ENCODE measurements at places on chromosomes 2 and 18.

DNA sequence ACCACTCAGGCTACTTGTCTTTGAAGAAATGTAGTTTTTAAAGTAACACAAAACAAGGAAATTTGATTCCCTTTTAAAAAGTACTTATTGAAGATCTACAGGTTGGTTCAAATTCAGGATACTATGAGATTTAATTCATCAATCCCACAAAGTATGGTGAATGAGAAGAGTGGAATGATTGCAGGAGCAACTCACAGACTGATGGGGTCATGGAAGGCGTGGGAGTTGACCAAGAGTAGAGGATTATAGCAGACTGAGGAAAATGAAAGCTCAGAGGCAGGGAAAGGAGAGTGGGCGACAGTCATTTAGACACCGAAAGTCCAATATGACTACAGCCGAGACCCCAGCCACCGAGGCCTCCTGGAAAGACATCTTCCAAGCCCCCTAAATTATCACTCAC, 12.5 kb upstream of the DAPL1 start:
- DNase-seq: no peak

DNA sequence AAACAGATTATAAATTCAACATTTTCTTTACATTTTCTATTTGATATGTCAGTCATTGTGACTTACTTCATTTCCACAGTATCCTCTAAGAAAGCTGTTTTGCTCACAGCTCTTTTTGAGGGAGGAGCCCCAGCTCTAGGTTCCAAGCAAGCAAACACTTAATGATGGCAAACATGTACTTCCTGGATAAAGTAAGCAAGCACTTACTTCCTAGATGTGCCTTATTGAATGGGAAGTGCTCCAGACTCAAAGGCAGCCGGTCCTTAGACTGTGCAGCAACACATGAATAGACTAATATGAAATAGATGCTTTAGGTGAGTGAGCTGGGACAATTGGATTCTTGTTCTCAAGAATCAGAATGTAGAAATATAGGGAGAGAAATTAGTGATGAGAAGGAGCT, 2149.8 kb upstream of the PIK3C3 start:
- DNase-seq: no peak

- DNase-seq: no peak
Measured at GRCh38 chr18:27546991-27547390, 361.9 kb upstream of the CHST9 start.

DNA sequence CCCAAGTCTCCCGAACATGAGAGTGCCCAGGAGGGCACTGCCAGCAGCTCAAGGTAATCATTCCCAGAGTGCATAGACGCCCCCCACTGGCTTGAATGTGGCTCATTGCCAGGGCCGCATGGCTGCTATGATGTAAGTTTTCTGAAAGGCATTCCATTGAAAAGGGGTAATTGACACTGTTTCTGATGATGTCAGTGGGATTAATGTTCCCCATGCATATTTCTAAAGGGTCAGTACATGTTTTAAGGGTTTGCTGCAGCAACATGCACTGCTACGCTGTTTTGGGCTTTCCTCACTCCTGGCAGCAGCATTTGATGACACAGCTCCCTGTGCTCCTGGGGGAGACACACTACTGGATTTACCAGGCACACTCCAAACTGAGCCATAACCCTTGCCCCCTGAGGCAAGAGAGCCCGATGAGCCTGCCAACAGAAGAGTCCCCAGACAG, 36.7 kb downstream of the KIAA2012 start:
- DNase-seq: no peak

GRCh38 chr18:48219037-48219809, 190.0 kb downstream of the ZBTB7C start:
- DNase-seq: no peak
